ENCODE measurements at places on chromosomes 7 and 10. TPM values are rescaled to one million over a fixed set of nuclear protein-coding genes. Genes with fewer than 3 reads are reported as not detected.

- no peak overlapping the region for H3K4me3 ChIP-seq
- H3K4me1 ChIP-seq = peaks cover 5% of the 10 kb centered on the region
- DNase-seq = peak; percentile 56
- H3K27me3 ChIP-seq = peaks cover 23% of the 10 kb centered on the region
Measured at GRCh38 chr10:44316187-44316921, 68.5 kb downstream of the CXCL12 start.

GRCh38 chr7:4174016-4174415 is 508.1 kb upstream of the FOXK1 start:
- H3K27me3 ChIP-seq = no peaks in the 10 kb centered on the region
- no peak overlapping the region for H3K4me3 ChIP-seq
- DNase-seq = no peak
- no peaks in the 10 kb centered on the region for H3K4me1 ChIP-seq
- no peaks in the 10 kb centered on the region for H3K36me3 ChIP-seq

GRCh38 chr7:36281945-36282717 is 107.5 kb upstream of the ANLN start:
- H3K36me3 ChIP-seq = no peaks in the 10 kb centered on the region
- H3K4me3 ChIP-seq = no peak overlapping the region
- H3K27me3 ChIP-seq = no peaks in the 10 kb centered on the region
- DNase-seq = no peak

GRCh38 chr7:55078465-55079372 is 59.9 kb downstream of the EGFR start:
- peaks cover 13% of the 10 kb centered on the region for H3K36me3 ChIP-seq
- peaks cover 71% of the 10 kb centered on the region for H3K4me1 ChIP-seq
- H3K27ac ChIP-seq = no peak overlapping the region

GRCh38 chr7:129782818-129783583 is 169.8 kb downstream of the UBE2H start:
- DNase-seq = no peak
- H3K4me3 ChIP-seq = peak overlapping the region; percentile 40
- no peaks in the 10 kb centered on the region for H3K36me3 ChIP-seq
- peaks cover 34% of the 10 kb centered on the region for H3K4me1 ChIP-seq

The AS3MT gene
- total RNA-seq = 2.7 TPM

GRCh38 chr7:129433847-129434674 is at the start of gene STRIP2:
Gene STRIP2 (plus strand): TSS chr7:129434432. CDS start chr7:129434473, 41 bp downstream.
- peaks cover 7% of the 10 kb centered on the region for H3K36me3 ChIP-seq
- H3K27ac ChIP-seq = no peak within 1 kb of the TSS
- DNase-seq = peak; percentile 95
- H3K4me1 ChIP-seq = peaks cover 8% of the 10 kb centered on the region
- H3K27me3 ChIP-seq = peaks cover 16% of the 10 kb centered on the region
- peak within 1 kb of the TSS; percentile 84 for H3K4me3 ChIP-seq

The ST7 gene
- total RNA-seq = 68.5 TPM

DNA sequence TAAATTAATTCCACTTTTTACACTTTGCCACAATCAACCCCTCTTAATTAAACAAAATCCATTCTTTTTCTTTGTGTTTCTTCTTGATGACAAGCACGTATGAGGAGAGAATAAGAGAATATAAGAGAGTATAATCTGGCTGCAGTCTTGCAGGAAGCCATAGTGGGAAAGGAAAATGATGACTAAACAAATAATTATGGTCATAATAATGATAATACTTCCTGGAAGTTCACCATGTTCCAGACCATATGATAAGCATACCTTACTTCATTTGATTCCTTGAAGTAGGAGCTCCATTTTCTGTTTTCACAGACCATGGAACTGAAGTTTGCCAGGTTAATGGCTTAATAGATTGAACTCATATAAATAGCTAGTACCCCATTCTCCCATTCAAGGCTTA is 237.8 kb downstream of the SEMA3D start:
- H3K4me3 ChIP-seq = no peak overlapping the region
- no peaks in the 10 kb centered on the region for H3K27me3 ChIP-seq
- DNase-seq = no peak
- H3K4me1 ChIP-seq = peaks cover 30% of the 10 kb centered on the region
- no peaks in the 10 kb centered on the region for H3K36me3 ChIP-seq

The TBXAS1 gene
- 3.5 TPM for total RNA-seq

The TRIM50 gene
- not detected for total RNA-seq

DNA sequence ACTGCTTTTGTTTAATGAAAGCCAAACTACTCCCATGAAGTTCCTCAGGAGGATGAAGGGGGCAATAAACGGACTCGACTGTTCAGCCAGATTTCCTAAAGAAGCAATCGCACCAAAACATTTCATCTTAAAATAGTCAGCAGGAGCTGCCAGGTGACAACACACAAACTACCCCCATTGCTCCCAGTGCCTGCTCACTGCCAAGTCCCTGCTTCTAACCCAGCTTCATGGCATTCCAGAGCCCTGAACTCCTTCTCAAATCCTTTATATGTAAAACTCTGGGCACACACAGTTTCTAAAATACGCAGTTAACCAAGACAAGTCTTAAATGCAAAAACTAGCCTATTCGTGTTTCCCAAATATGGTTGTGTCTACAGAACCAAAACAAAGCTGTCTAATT is 110.0 kb downstream of the SORBS1 start:
- no peak overlapping the region for H3K27ac ChIP-seq
- no peaks in the 10 kb centered on the region for H3K4me1 ChIP-seq
- H3K4me3 ChIP-seq = no peak overlapping the region
- peaks cover 14% of the 10 kb centered on the region for H3K27me3 ChIP-seq
- DNase-seq = no peak

DNA sequence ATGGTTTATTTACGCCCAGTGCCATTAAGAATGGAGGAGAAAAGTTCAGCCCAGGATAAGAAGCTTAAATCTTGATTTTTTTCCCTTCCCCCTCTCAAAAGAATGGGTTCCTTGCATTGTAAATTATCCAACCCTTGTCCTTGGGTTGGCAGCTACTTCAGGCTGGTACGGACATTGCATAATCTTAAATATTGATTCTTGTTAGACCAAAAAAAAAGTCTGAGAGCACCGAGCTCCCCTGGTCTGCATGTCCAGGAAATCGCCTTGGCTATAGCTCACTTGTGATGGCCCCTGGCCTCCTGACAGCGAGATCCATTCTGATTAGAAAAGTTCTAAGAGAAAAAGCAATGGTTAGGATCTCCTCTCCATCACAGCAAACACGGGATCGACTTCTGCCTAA is 151.7 kb downstream of the EBF3 start:
- H3K4me1 ChIP-seq = no peaks in the 10 kb centered on the region
- H3K4me3 ChIP-seq = no peak overlapping the region
- no peaks in the 10 kb centered on the region for H3K36me3 ChIP-seq
- no peaks in the 10 kb centered on the region for H3K27me3 ChIP-seq

DNA sequence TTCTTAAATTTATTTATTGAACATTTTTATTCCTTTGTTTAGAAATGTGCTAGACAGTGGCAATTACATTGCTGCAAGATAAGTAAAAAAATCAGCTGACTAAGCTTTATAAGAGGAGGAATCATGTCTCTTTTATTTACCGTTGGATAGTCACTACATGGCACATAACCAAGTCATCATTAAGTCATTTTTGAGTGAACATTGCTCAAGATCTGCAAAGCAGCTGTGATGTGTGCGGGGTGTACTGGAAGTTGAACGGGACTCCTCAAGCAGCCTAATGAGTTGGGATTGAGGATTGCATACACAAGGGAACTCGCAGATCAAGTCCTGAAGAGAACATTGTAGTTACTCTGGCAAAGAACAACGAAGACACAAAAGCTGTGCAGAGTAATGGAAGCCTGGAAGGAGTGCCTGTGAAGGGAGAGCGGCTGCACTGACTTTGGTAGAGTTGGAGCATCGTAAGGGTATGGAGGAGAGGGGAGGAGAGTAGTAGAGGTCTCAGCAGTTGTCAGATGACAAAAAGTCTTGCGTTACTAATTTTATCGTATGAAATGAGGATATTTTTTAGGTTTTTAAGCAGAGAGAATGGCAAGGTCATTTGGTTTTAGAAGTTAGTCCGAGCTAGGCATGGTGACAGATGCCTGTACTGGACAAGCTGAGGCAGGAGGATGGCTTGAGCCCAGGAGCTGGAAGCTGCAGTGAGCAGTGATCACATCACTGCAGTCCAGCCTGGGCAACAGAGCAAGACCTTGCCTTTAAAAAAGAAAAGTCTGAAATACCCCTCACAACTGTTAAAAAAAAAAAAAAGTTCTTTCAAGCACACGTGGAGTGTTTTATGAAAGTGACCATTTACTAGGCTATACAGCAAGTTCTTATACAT is 95.1 kb downstream of the BMPR1A start:
- peaks cover 23% of the 10 kb centered on the region for H3K36me3 ChIP-seq

GRCh38 chr7:47370461-47371042 is 211.4 kb downstream of the TNS3 start:
- no peaks in the 10 kb centered on the region for H3K27me3 ChIP-seq
- H3K27ac ChIP-seq = no peak overlapping the region
- DNase-seq = no peak
- peaks cover 24% of the 10 kb centered on the region for H3K4me1 ChIP-seq
- H3K4me3 ChIP-seq = no peak overlapping the region

All from osteocyte (in vitro differentiated cells).